ENCODE measurements at places on chromosomes 2 and 18.

- no peak for DNase-seq
Measured at GRCh38 chr2:110708455-110708854, 23.9 kb upstream of the ACOXL start.

GRCh38 chr2:113324684-113325160 is 46.0 kb upstream of the PAX8 start:
- DNase-seq = peak; percentile 40

GRCh38 chr2:17068021-17068420 is 402.4 kb upstream of the CYRIA start:
- DNase-seq = no peak

- DNase-seq = peak; percentile 62
Measured at GRCh38 chr2:636641-637405, 40.4 kb downstream of the TMEM18 start.

DNA sequence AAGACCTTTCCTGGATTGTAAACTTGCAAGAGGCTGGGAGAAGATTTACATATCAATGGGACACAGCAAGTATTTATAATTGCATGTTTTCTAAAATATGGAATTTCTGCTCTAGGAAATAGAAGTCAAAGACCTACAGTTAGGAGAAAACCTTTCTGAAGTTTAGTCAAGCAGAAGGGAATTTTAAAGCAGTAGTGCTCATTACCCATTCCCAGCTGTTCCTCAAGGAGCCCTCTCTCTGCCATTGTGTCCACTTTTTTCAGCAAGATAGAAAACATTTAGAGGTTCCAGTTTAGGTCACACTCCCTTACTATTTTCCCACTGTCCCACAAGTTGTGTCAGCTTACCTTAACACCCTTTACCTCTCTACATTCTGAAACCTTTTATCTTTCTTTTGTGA is 584.0 kb upstream of the CHAC2 start:
- DNase-seq = no peak

GRCh38 chr18:58541789-58542425 is 87.0 kb downstream of the ALPK2 start:
- no peak for DNase-seq

GRCh38 chr2:122451040-122451439 is 695.6 kb downstream of the TSN start:
- no peak for DNase-seq

DNA sequence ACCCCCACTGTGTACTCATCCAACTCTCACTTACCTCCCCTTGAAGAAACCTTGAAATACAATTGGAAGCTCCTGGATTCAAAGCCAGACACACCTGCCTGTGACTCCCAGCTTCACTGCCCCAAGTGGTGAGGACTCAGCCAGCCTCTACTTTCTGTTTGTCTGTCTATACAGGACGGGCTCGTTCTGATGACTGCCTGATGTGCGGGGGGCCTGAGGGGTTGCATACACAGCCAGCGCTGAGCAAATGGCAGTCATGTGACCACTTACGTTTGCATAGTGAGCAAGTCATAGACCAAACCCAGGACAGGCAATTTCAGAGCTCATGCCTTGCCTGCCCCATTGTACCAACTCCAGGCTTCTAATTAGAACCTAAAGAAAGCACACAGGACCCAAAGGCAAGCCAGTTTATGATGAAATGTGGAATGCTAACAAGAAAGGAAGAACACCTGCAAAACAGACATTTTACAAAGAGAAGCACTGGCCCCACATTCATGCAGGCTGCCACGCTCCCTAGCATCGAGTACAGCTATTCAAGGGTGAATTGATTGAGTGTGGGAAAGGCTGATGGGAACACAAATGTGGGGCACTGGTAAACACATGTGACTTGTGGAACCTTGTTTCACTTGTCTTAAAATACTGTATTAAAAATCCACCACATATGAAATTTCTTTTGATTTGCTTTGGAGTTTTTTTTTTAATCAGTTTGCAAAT is 137.8 kb downstream of the LNPK start:
- no peak for DNase-seq
